Peyer's patch (tissue), 4 donors: ENCODE measurements at places on chromosomes 12 and 14.
A peak's percentile ranks its signal among the peaks of the same experiment; 100 is the strongest.

DNA sequence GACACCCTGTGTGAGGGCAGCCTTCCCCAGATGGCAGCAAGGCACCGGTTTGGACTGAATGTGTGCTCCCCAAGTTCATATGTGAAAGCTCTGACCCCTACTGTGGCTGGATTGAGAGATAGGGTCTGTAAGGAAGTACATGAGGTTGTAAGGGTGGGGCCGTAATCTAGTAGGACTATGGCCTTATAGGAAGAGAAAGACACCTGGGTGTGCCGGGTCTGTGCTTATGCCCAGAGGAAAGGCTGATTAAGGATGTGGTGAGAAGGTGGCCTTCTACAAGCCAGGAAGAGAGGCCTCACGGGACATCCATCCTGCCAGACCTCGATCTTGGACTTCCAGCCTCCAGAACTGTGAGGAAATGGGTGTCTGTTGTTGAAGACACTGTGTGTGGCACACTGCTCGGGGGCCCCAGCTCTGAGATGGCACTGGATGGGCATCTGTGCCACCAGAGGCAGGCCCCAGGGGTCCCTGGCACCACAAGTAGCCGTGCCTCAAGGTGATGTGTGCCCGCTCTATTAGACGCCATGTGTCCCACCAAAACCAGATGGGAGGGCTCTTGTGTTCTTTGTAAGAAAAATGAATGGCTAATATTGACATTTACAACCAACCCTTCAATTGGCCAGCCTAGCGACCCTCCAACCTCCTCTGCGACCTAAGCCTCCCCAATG is 22.0 kb downstream of the FGF6 start:
- no peak for DNase-seq

DNA sequence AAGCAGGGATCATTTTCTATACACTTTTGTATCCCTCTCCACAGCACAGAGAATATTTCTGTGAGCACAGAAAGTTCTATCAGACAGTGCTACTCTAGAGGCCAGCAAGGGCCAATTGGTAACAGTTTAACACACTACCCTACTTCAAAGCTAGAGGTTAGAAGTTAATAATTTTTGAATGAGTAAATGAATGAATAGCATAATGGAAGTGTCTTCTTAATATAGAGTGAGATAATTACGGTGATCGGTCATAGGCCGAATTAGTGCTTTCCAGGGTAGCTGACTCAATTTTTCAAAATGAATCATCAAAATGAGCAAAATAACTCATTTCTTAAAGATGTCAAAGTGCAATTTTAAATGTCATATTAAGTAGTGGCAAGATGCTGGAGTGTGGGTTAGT is 67.0 kb upstream of the CCDC198 start:
- DNase-seq = no peak

- DNase-seq = no peak
These were observed 63.6 kb downstream of the DAAM1 start for GRCh38 chr14:59251811-59252771.

DNA sequence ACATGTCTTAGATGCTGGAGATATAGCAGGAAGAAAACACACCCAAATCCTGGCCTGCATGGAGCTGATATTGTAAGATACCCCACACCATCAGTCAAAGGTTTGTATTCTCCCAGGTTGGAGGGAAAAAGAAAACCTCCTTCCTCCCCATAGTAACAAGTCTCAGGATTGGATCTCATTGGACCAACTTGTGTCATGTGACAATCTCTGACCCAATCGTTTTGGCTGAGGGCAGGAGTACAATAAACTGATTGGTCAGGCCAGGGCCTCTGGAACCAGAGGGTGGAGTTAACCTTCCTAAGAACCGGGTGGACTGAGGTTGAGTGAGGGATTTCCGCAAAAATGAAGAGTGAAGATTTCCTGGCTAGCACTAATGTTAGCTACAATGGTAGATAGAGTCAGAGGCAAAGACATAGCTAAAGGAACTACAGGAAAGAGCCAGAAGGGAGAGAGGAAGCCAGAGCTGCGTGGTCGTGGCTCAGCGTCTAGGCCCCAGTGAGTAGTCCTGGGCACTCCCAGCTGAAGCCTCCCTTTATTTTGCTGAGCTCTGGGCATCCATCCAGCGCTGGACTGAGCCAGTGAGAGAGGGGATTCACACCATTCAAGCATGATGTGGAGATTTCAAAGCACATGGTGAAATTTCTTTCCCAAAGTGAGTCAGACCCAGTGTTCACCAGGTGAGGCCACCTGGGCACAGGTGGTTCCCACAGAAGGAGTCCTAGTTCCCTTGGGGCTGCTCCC is 219.9 kb downstream of the AACS start:
- no peak for DNase-seq

DNA sequence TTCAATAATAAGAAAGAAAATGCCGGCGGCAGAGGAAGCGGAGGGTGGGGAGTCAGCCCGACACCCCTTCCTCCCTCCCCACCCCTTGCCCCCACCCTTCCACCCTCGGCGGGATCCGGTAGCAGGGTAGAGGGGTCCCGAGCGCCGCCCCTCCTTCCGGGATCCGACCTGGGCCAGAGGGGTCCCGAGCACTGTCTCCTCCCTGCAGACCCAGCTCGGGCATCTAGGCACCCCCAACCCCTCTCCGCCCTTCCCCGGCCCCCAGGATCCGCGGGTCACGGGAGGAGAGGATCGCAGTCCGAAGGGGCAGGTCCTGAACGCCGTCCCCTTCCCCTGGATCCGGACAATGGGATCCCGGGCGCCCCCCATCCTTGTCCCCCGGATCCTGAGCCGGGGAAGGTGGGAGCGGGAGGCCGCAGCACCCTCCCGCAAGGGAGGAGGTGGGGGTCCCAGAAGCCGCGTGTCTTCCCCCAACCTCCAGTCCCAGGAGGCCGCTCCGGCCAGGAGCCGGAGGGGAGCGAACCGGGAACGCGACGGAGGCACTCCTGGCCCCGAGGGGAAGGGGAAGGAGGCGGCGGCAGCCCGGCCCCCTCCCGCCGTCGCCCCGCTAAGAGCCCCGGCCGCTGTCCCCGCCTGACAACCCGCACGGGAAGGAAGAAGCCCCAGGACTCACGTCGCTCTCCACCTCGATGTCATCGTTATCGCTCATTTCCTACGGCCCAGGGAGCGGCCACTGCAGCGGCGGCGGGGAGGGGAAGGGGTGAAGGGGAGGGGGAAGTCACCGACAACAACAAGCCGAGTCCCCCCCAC is 481 bp downstream of the MAX start:
- DNase-seq = peak; percentile 60

GRCh38 chr12:127595506-127595905 is 671.5 kb upstream of the TMEM132C start:
- no peak for DNase-seq

DNA sequence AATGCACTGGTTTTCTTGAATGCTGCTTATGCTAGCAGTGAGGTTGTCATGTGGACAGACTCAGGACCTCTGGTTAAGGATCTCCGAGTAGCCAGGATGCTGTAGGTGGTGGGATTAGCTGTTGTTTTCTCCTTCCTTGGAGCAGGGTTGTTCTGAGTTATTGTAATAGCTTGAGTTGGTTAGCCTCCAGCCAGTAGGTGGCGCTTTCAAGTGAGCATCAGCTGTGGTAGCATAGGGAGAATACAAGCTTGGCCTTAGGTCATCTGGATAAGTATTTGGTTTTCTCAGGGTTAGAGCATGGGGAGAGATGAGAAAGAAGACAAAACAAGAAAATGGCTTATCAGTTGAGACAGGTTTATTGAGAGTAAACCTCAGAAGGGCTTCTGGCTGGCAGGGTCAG is 299.7 kb upstream of the FBXO33 start:
- no peak for DNase-seq

DNA sequence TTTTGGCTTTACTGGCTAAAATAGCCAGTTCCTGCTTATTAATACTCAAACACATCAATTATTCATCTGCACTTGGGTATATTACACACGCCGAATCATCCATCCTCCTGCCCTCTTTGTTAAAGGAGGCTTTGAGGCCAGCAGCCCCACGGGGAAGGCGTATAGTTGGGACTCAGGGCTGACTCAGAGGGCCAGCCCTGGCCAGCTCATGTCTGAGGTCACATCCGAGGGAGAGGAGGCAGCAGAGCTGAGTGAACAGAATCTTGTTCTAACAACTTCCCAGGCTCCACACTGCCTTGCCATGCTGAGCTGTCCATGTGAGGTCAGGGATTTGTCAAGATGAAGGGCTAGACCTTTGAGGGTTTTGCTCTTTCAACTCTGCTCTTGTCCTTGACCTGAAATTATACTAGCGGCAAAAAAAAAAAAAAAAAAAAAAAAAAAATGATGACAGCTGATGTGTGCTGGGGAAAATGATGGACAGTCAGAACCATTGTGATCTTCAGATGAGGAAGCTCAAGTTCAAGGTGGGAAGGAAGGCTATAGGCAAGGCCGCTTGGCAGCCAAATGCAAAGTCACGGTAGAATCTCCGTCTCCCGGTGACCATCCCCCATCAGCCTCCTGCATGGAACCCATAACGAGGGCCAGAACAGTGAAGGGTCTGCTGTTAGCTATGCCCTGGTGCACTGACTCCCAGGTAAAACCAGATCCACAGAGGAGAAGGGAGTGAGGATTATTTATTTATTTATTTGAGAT is 12.5 kb upstream of the MARK3 start:
- peak; percentile 32 for DNase-seq

DNA sequence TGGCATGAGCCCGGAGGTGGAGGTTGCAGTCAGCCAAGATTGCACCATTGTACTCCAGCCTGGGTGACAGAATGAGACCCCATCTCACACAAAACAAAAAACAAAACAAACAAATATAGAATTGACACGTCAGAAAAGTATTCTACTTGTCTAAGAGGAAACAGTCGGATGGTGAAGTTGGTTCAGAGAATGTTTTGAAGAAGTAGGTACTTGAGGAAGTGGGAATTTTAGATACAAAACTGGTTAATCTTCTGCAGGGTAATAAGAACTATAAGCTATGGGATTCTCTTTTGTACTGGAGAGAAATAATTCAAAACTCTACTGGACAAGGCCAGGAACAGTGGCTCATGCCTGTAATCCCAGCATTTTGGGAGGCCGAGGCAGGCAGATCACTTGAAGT is 14.6 kb upstream of the TCTN1 start:
- no peak for DNase-seq

DNA sequence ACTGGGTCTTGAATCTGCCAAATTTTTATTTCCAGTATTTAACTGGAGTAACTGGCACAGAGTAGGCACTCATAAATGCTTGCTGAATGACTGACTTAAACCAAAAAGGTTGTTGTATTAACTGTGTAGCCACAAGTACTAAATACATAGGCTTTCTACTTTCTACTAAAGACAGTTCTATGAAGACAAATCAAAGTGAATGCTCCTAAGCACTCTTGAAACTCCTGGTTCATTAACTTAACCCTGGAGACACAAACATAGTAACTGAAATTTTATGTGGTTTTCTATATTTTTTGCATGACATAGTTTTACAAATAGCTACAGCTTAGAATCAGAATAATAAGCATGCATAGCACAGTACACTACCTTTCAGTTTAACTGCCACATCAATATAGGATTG is 70.4 kb downstream of the TXNDC16 start:
- no peak for DNase-seq

DNA sequence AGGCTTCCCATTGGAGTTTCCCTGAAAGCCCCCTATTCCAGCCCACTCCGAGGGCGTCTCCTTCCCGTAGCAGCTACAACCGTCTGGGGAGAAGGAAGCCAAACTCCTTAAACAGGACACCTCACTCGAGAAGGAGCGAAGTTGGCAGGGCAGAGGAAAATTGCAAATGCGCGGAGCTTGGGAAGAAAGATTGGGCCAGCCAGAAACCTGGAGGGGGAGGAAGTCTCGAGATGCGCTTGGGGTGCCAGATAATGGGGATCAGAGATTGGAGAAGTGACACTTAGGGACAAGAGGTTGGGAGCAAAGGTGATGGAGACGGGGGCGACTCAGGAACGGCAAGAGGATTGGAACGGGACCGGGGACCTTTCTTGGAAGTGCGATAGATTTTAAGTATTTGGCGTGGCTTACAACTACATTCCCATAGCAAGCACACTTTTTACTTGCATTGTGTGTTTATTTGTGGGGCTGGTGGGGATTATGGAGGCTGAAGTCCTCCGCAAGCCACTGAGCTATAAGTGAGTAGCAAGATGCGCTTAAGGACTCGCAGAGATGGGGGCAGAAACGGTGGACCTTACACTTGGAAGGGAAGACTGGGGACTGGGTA is 926 bp downstream of the HRK start:
- DNase-seq = no peak

DNA sequence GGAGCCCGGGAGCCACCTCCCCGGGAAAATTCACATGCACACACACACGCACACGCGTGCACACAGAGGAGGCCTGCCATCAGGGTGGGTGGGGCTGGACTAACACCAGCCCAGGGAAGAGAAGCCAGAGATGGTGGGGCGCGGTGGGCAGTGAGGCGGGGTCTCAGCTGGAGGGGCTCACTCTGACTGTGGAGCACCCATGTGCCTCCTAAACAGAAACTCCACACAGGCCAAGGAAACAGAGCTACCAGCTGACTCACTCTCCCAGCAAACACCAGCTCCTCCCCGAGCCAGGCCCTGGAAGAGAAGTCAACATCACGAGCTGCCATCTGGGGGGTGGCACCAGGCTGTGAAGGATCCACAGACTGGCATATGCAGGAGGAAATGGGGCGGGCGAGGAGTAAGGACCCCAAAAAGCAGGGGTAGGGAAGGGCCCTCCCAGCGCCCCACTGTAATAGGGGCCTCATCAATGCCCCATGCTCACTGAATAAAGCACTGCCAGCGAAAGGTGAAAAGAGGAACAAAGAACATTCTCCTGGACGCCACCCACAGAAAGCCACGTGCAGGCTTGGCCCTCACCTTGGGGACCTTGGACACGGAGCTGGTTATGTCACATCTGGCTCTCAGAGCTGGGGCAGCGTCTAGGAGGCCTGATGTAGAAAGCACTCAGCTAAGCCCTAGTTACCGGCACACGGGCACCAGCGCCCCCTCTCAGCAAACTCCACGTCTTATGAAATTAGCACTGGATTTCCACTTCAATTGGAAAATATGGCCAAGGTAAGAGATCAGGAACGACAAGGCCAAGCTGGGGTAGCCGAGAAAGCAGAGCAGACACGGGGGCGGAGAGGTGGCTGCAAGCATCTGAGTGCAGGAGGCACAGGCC is 8.4 kb upstream of the INF2 start:
- DNase-seq = peak; percentile 91
